ENCODE measurements at places on chromosomes 7 and 10.

DNA sequence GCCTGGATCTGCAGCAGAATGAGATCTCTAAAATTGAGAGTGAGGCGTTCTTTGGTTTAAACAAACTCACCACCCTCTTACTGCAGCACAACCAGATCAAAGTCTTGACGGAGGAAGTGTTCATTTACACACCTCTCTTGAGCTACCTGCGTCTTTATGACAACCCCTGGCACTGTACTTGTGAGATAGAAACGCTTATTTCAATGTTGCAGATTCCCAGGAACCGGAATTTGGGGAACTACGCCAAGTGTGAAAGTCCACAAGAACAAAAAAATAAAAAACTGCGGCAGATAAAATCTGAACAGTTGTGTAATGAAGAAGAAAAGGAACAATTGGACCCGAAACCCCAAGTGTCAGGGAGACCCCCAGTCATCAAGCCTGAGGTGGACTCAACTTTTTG lies 21.4 kb downstream of the LRRC17 start:
- DNase-seq, result no peak

DNA sequence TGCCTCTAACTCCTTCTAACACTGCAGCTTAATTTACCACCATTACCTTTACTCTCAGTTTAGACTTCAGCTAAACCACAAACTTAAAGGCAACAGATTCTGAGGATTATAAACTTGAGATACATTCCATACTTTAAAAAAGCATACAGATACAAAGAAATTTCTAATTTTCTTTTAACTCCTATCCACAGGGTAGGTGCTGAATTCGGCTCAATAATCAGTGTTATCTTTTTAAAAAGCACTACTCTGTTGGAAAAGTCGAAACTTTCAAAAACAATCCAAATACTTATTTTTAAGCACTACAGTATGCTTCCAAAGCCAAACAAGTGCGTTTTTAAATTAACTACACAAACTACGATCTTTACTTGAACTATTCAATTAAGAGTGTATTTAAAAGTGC lies 1.0 kb downstream of the SMNDC1 start:
- DNase-seq, result no peak

GRCh38 chr10:77383861-77384553 lies 253.6 kb downstream of the KCNMA1 start:
- no peak for DNase-seq

GRCh38 chr7:14236834-14237233 lies 247.4 kb upstream of the ETV1 start:
- DNase-seq, result no peak

GRCh38 chr10:75547391-75548298 lies 116.2 kb downstream of the LRMDA start:
- no peak for DNase-seq

- DNase-seq, result no peak
Observed at GRCh38 chr7:43537765-43538403, 45.0 kb upstream of the STK17A start.

- DNase-seq, result no peak
Observed at GRCh38 chr7:37332243-37333016, 116.2 kb downstream of the ELMO1 start.

DNA sequence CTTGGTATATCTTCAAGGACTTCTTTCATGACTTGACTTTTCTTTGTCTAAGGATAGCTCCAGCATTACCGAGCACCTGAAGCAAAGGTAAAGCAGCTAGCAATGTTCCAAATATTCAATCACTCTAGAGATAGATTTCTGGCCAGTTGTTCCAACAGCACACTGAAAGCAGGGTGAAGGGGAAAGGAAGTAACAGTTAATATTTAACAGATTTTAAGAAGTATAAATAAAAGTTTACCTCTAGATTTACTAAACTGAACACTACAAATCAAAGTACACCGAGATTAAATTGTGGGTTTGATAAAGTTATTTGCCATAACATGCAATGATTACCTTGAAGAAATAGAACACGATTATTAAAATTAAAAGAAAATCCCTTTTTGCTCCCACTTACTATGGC lies 70.9 kb upstream of the GRID1 start:
- DNase-seq, result no peak

GRCh38 chr10:70684374-70684773 lies 12.1 kb downstream of the ADAMTS14 start:
- DNase-seq, result no peak

DNA sequence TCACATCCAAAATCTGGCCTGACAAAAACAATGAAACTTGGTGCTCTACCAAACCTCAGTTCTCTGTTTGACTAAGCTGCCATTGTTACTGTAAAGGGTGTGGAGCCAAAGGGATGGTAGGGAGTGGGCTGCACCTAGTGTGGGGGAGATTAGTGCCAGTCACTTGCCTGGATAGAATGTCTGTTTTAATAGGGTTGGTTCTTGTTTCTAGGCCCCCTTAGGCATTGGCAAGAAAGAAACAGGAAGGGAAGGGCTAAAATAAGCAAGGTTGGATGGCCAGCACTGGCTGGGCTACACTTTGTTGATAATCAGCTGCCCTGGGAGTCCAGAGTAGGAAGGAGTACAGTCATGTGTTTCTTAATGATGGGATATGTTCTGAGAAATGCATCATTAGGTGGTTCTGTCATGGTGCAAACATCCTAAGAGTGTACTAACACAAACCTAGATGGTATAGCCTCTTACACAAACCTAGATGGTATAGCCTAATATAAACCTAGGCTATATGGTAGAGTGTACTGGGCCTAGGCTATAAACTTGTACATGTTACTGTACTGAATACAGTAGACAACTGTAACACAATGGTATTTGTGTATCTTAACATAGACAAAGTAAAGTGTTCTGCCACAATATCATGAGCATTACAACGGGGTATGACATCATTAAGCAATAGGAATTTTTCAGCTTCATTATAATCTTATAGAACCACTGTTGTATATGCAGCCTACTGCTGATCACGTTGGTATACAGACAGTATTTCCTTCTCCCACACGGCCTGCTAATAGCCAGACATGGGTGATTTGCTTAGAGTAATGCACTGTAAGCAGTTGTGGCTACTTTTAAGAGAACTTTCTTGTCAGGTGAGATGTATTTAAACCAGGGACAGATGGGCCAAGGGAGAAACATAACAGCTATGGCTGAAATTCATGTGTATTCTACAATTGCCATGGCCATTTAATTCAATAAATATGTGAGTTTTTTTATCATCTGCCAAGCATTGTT lies 15.4 kb downstream of the BBIP1 start:
- no peak for DNase-seq

DNA sequence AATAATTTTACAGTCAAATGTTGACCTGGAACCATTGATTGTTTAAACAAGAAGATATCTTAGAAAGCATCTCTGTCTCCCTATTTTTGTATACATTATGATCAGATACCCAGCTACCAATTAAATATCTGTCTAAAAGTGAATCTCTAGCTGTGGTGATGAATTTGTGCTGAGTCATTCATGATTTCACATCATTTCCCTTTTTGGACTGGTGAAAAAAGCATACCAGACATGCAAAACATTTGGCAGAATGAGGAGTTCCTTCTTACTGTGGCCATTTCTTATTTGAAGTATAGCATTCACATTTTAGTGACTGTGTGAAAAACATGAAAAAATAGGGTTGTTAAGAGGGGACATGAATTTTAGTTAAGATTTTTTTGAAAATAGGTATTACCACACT lies 98.0 kb upstream of the GATA3 start:
- DNase-seq, result no peak

All from naive thymus-derived CD8-positive, alpha-beta T cell (primary cell).